Amygdala (tissue), 56 donors: ENCODE measurements at places on chromosomes 12 and 14.

GRCh38 chr14:101966742-101967141, 2.4 kb downstream of the DYNC1H1 start:
- no peak for DNase-seq

DNA sequence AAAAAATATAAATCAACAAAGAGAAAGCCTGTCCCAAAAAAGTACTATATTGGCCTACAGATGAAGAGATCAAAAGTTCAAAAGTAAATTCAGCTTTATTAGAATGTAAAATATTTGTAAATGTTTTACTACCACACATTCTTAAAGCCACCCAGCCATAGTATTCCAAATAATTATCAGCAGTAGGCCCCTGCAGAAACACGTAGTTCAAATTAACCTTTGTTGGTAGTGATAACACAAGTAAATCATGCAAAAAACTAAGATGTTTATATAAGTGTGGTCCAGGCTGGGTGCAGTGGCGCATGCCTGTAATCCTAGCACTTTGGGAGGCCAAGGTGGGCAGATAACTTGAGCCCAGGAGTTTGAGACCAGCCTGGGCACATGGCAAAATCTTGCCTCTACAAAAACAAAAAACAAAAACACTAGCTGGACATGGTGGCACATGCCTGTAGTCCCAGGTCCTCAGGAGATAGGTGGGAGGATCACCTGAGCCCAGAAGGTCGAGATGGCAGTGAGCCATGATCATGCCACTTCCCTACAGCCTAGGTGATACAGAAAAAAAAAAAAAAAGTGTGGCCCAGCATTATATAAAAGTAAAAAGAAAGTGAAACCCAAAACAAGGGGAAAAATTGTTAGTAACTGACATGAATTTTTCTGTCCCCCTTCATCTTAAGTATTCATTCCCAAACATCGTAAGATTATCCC, 17.9 kb downstream of the SPTLC2 start:
- no peak for DNase-seq

- DNase-seq: no peak
Observed at GRCh38 chr14:39034481-39035296, 68.3 kb downstream of the SEC23A start.

GRCh38 chr12:27541031-27541719, 17.2 kb downstream of the PPFIBP1 start:
- no peak for DNase-seq
